ENCODE measurements at places on chromosomes 5 and 9. TPM values are rescaled to one million over a fixed set of nuclear protein-coding genes. Genes with fewer than 3 reads are reported as not detected.

The ANKRD18B gene
- total RNA-seq: 0.28 TPM

The PCDHGB2 gene
- total RNA-seq: 2.4 TPM

The OR13C3 gene
- not detected for total RNA-seq

The ZNF462 gene
- 12.9 TPM for total RNA-seq

The LIX1 gene
- not detected for total RNA-seq

The CCDC183 gene
- total RNA-seq: 0.28 TPM

The TSLP gene
- 3.4 TPM for total RNA-seq

All from smooth muscle cell of bladder (primary cell).